PC-3 (cell line): ENCODE measurements at places on chromosomes 6 and 20. TPM values are rescaled to one million over a fixed set of nuclear protein-coding genes. Genes with fewer than 3 reads are reported as not detected.

The FAM83C gene
- total RNA-seq: 0.12 TPM in 1 of 2 replicates, not detected in the other

The SIRPB2 gene
- total RNA-seq: 0.52 and 2.1 TPM in 2 replicates

The HMGCLL1 gene
- not detected in 2 replicates for total RNA-seq

The PM20D2 gene
- total RNA-seq: 17.3 and 21.0 TPM in 2 replicates

The ANGPT4 gene
- not detected in 2 replicates for total RNA-seq

The PBOV1 gene
- total RNA-seq: not detected in 2 replicates

The KPNA5 gene
- 4.9 and 5.5 TPM in 2 replicates for total RNA-seq

The RNF114 gene
- total RNA-seq: 106 and 133 TPM in 2 replicates

The EYA4 gene
- total RNA-seq: 10.0 and 11.6 TPM in 2 replicates

The PFDN4 gene
- 100 and 122 TPM in 2 replicates for total RNA-seq

The ELOVL2 gene
- total RNA-seq: 0.91 and 1.8 TPM in 2 replicates

The GLP1R gene
- not detected in 2 replicates for total RNA-seq

The TREML1 gene
- total RNA-seq: not detected in 2 replicates

The KCNG1 gene
- 61.5 and 74.1 TPM in 2 replicates for total RNA-seq

The BCAS4 gene
- total RNA-seq: 49.9 and 56.9 TPM in 2 replicates

The HLA-DOA gene
- not detected in 2 replicates for total RNA-seq

The EMILIN3 gene
- total RNA-seq: not detected in 2 replicates

The MAP7 gene
- 13.9 and 25.3 TPM in 2 replicates for total RNA-seq

The IL20RA gene
- 3.5 and 6.0 TPM in 2 replicates for total RNA-seq

The OPRL1 gene
- total RNA-seq: 5.6 and 7.4 TPM in 2 replicates

The CST8 gene
- not detected in 2 replicates for total RNA-seq

The OR12D3 gene
- not detected in 2 replicates for total RNA-seq

The OVOL2 gene
- 23.1 and 36.4 TPM in 2 replicates for total RNA-seq

The SLPI gene
- 186 and 207 TPM in 2 replicates for total RNA-seq

The SNAP25 gene
- not detected in 2 replicates for total RNA-seq

The CLVS2 gene
- not detected in 2 replicates for total RNA-seq

The GFRA4 gene
- total RNA-seq: not detected in 2 replicates

The CDYL gene
- 34.4 and 38.4 TPM in 2 replicates for total RNA-seq

The MROH8 gene
- total RNA-seq: 0.58 and 0.98 TPM in 2 replicates

The BACH2 gene
- total RNA-seq: 4.8 and 7.0 TPM in 2 replicates

The TGM3 gene
- total RNA-seq: not detected in 2 replicates

The UNC5CL gene
- 0.58 and 1.4 TPM in 2 replicates for total RNA-seq

The LIME1 gene
- total RNA-seq: 17.3 and 18.6 TPM in 2 replicates

The MAP3K5 gene
- 4.3 and 5.0 TPM in 2 replicates for total RNA-seq

The PRL gene
- total RNA-seq: not detected in 2 replicates

The ZCCHC3 gene
- total RNA-seq: 18.5 and 21.5 TPM in 2 replicates

The CAGE1 gene
- 0.29 TPM in 1 of 2 replicates, not detected in the other for total RNA-seq
